Central memory CD4-positive, alpha-beta T cell (primary cell): ENCODE measurements at places on chromosomes 16 and 17.
A peak's percentile ranks its signal among the peaks of the same experiment; 100 is the strongest.

DNA sequence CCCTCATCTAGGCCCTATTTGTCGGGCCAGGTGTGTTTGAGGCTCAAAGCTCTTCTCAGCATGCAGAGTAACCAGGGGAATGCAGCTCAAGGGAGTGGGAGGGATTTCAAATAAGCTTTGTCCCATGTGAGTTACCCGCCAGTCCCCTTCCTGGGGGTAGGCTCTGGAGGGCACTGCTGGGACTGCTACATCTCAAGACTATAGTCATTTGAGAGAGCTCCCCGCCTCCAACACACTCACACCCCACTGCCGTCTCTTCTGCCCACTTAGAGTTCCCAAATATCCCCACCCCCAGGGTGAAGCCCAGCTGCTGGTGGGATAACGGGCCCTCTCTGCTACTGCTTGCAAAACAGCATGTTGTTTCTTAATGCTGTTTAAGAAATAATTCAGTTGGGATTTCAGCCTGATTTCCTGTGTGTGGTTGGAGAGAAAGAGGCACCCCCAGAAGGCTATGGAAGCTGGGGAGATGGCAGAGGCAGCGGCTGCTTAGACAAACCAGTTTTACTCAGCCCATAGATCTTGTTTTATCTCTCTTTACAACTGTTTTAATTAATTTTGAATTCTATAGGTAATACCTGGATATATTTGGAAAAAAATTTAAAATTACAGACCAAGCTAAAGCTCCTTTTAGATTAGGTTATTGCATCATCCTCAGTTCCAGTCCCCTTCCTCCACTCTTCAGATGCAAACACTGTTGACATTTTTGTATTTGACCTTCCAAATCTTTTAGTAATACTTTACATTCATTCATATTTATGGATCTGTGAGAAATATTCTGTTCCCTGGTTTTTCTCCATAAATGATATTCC lies 4.1 kb upstream of the MPO start:
- DNase-seq = no peak

DNA sequence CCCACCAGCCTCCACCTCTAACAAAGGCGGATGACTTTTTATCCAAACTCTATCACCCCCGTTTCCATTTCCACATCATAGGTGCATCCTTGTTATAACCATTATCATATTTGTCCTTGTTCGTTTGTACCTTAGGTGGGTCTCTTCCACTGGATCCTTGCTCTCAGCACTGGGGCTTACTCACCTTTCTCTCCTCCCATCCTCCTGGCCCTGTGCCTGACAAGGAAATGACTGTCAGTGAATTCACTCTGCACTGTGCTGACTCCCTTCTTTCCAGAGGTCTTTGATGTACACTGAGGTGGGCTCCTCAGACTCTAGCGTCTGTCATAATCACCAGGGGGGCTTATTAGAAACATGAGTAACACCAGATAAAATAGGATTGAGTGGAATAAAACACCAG lies 3.1 kb downstream of the GSG1L2 start:
- no peak for DNase-seq

DNA sequence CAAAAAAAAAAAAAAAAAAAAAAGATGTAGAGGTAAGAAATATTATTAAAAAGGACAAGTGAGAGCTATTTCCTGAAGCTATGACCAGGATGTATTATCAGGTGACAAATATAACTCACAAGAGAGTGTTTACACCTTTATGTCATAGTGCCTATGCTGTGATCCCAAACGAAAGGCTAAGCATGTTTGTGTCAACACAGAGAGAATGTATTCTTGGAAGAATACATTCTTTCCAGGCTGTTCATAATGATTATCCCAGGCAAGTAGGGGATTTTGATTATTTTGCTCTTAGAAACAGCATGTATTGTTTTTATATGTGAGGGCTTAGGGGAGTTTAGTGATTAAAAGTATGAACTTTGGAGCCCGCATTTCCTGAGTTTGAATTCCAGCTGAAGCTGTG lies 175.0 kb downstream of the SPECC1 start:
- no peak for DNase-seq

DNA sequence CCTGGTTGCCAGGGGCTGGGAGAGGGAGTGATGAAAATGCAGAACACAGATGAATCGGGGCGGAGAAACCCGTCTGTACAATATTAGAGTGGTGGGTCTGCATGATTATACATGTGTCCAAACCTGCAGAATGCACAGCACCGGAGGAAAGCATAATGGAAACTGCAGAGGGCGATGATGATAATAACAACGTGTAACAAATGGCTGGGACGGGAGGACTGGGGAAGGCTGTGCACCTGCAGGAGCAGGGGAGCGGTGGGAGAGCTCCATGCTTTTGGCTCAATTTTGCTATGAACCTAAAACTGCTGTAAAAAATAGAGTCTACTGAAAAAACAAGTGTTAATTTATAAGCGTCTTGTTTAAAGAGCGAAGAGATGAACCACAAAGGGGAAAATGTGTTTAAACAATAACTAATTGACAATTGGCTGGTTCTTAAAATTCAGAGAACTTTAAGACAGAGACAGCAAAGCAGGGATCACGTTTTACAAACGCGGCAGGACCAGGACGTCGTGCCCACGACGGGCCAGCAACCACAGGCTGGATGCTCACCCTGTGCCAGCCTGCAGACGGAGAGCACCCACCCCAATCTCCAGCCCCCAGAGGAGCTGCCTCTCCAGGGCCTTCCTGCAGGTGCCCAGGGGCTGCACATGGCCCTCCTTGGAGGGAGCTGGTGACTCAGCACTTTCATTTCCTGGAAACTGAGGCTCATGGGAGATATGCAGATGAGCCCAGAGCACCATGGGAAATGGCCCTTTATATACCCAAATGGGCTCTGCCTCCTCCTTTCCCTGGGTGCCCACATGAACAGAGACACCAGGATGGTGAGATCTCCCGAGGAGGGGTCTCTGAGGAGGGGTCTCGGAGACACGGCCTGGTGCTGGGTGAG lies at the start of gene TEX19:
Gene TEX19 (plus strand): TSS at position 783 of the 886 bp plus-strand sequence. CDS start 2,904 bp downstream, outside the sequence.
- DNase-seq = no peak

DNA sequence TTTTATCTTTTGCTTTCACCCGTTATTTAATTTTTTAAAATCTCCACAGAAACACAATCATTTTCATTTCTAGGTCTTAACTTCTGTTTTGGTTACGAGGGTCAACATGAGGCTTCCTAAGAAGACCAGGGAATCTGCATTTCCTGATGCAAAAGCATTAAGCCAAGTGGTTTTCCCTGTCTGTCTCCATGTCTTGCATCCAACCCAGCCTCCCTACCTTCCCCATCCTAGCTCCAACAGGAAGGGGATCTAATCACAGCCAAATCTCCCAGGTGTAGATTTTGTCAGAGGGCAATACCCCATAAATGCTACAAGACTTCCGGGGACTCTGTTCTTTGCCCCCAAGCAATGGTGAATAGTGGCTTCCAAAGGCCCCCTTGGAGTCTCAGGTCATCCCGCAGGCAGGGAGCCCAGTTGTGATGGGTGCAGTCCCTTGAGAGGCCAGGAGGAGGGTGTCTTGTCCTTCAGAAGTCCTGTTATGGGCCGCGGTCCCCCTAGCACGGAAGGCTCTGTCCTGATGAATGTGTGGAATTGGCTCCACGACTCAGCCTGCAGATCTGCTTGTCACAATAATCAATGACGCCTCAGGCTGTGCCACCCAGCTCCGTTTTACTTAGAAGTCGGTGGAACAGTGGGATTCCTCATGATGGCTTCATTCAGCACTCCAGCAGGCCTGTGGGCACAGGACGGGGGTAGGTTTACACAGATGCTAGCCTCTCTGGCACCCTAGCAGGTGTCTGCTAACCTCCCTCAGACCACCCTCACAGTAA lies 141.1 kb downstream of the RGS9 start:
- DNase-seq = no peak

- no peak for DNase-seq
Measured at GRCh38 chr16:20897253-20897897, 2.8 kb downstream of the DCUN1D3 start.

- no peak for DNase-seq
Measured at GRCh38 chr16:12600116-12600515, 203.6 kb downstream of the CPPED1 start.

DNA sequence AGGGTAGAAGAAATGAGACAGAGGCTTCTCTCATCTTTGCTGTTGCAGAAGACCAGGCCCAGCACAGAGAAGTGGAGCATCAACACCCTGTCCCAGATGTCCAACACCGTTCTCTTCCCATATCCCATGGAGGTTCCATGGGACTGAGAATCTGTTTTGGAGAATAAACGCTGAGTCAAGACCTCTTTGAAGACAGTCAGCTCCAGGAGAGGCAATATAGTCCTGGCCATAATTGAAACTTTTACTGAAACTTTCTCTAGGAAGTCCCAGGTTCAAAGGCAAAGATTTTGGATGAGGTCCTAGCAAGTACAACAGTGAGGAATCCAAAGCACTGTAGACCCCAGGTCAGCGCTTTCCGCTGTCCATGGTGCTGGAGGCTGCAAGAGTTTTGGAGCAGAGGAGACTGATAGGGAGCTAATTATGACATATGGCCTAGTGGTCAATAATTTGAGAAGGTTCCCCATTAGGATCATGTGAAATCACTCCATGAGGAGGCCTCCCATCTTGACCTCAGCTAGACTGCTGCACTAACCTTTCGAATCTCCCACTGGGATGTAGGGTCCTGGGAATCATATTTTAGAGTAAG lies 36.0 kb downstream of the OSBPL7 start:
- no peak for DNase-seq

DNA sequence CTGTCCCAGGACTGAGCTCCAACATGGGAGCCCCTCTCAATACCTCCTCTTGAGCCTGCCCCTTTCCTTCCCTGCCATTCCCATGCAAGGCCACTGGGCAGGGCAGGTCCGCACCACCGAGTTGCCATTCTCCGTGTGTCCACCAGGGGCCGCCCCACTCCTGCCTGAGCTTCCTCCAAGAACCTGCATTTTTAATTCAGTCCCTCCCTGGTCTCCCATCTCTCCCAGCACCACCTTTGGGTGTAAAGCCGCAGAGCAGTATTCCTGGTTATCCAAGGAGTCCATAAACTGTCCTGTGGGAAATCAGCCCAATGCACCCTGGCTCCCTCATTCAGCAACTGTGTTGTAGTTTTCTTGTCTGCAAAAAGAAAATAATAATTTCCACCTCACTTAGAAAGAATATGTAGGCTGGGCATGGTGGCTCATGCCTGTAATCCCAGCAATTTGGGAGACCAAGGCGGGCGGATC lies 15.9 kb upstream of the ANKRD40CL start:
- DNase-seq = peak; percentile 68

DNA sequence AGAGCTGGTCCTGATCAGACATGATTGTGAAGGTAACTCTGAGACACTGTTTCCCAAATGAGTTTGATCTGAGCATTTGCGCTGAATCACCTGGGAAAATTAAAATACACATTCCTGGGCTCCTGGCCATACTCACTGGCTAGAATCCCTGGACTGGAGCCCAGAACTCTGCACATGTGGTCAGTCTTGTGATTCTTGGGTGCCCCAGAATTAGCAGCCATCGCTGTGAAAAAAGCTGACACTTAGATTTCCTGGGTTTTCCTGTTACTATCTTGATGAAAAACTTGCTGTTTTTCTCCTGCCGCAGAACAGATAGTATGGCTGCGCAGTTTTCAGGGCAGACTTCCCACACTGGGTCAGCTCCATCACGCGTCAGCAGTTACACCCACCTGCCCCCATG lies 24.6 kb downstream of the NECAB2 start:
- no peak for DNase-seq

DNA sequence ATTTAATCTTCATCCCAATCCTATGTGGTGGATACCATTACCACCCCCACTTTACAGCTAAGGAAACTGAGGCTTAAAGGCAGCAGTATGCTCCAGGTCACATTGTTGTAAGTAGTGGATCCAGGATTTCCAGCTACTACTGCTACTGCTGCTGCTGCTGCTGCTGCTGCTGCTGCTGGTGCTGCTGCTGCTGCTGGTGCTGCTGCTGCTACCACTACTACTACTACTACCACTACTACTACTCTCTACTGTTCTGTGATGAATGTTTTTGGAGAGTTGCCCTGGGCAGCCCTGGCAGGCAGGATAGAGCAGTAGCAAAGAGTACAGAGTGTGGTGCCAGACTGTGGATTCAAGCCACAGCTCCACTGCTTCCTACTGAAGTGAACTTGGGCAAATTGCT lies 49.3 kb upstream of the SLC12A3 start:
- no peak for DNase-seq

GRCh38 chr17:77613218-77613617 lies 345.3 kb upstream of the TNRC6C start:
- DNase-seq = no peak

DNA sequence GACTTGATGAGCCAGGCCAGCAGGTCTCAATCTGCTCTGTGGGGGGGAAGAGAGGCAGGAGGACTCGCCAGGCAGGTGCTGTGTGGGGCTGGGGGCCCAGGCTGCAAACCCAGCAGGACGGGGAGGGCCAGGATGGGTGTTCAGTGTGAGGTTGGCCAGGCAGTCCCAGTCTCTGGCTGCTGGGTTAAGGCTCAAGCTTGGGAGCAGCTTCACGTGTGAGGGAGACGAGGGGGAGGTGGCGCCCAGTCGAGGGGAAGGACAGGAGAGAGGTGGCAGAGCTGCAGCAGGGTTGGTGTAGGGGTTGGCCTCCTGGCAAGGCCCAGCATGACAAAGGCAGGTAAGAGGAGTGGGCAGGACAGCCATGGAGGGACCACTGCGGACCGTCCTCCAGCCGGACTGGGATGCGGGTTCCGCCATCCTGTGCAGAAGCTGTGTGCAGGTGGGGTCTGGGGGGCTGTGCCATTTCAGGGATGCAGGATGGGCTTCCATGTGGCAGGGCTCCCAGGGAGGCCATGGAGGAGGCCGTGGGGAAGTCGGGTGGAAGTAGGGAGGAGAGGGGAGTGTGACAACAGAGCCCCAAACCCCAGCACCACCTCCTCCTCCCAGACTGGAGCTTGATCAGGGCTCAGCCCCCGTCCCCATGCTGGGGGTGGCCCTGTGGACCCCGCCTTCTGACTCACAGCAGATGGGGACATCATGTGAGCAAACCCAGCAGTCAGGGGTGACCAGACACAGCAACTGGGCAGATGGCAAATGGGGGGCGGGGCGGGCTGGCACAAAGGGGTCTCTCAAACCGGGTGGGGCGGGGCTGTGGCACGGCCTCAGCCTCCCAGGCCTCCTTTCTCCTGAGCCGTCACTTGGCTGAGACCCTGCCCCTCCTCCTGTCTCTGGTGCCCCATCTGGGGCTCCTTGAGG lies 2.8 kb downstream of the ADGRG1 start:
- no peak for DNase-seq

DNA sequence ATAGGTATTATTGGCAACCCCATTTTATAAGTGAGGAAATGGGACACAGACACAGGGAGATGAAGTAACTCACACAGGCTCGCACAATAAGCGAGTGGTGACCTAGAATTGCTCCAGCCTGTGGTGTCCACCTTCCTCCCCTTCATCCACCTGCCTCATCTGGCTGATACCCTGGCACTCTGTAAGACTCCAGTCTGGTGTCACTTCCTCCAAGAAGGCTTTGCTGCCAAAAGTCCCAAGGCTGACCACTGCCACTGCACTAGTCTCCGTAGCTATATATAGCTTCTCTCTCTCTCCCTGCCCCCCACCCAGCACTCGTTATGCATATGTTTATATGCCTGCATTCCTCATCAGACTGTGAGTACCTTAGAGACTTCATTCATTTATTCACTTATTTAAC lies 66.1 kb upstream of the SREBF1 start:
- no peak for DNase-seq

GRCh38 chr16:26261621-26262020 lies 569.9 kb downstream of the HS3ST4 start:
- DNase-seq = no peak

GRCh38 chr17:7748076-7748775 lies 30.7 kb downstream of the DNAH2 start:
- DNase-seq = no peak

- DNase-seq = no peak
Measured at GRCh38 chr17:8151641-8152111, 528 bp downstream of the PER1 start.
